ENCODE measurements at places on chromosomes 13 and 19.

GRCh38 chr19:58518256-58519086, 1.1 kb downstream of the ZBTB45 start:
- DNase-seq, result no peak

DNA sequence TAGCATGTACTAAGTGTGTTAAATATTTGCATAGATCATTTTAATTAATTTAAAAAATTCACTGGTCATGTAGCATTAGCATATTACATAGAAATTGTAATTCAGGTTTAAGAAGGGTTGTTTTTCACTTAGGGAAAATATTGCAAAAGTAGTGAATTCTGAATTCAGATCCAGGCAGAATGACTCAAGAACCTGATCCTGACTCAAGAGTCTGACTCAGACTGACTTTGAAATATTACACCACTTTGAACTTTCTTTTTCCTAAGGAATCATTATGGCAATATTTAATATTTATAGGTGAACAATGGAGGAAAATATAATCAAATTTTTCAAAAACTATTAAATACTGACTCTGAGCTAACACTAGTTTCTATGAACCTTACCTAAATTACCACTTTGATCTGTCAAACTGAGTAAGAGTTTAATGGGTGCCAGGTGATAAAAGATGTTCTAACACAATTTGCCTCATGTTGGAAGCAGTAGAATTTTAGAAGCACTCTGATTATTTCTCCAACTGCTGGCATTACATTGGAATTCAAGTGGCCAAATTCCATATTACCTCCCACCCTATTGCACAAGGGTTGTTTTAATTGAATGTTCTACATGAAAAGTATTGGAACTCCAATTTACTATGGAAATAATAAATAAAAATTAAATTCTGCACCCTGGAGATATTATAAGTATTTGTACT, 261.6 kb downstream of the SLITRK1 start:
- DNase-seq, result no peak

DNA sequence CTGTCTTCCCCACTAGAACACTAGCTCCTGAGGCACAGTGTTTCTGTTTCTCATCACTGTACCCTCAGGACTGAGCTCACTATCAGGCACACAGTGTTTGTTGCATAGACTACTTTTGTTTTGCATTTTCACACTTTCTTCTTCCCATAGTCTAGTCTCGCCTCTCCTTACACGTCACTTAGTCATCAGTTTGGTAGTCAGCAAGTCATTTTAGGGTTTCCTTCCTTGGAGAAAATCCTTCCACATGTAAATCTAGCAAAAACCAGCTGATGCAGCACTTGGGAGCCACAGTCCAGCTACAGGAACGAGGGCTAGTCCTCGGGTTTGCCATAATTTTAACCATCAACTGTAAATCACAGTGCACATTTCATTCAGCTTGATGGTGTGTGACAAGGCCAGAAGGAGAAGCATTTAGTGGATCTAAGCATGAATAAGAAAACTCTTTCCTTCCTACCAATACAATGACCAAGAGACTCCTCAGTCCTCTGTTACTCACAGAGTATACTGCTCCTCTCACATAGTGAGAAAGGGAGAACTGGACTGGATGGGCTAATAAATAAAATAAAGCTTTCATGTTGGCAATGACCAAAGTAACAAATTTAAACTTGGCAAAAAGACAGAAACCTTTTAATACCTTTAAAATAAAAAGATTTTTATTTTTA, 221.0 kb downstream of the KLF12 start:
- no peak for DNase-seq

- DNase-seq, result peak; percentile 31
These were observed 24.2 kb upstream of the GATAD2A start for GRCh38 chr19:19381007-19381926.

DNA sequence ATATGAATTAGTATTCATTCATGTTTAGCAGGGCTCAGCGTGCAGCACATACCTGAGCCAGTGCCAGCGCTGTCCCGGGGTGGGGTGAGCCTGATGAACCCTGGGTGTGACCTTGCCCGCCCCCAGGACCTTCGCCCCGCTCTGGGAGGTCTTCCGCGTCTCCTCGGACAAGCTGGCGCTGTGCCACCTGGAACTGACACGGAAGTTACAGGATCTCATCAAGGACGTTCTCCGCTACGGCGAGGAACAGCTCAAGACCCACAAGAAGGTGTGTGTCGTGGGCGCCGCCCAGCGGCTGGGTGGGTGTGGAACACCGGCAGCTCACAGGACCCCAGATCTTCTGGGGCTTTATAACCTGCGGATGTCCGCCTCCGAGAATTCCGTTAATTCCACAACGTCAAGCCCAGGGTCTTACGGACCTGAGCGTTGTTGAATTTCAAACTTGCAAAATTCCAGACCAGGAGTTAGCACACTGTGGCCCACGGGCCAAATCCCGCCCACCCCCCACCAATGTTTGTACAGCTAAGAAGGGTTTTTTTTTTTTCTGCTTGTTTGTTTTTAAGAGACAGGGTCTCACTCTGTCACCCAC, 15.4 kb downstream of the FCHO1 start:
- DNase-seq, result no peak

GRCh38 chr13:26222520-26223046, 469 bp upstream of the RNF6 start:
- no peak for DNase-seq

DNA sequence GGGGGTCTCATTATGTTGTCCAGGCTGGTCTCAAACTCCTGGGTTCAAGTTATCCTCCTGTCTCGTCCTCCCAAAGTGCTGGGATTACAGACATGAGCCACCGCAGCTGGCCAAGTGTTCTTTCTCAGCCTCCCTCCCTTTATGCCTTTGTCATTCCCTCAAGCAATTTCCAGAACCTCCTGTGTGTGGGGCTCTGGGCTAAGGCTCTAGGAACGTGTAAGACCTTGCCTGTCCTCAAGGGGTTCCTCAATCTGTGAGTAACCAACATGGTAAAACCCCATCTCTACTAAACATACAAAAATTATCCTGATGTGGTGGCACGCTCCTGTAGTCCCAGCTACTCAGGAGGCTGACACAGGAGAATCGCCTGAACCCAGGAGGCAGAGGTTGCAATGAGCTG, 15.5 kb upstream of the SPACA4 start:
- no peak for DNase-seq

DNA sequence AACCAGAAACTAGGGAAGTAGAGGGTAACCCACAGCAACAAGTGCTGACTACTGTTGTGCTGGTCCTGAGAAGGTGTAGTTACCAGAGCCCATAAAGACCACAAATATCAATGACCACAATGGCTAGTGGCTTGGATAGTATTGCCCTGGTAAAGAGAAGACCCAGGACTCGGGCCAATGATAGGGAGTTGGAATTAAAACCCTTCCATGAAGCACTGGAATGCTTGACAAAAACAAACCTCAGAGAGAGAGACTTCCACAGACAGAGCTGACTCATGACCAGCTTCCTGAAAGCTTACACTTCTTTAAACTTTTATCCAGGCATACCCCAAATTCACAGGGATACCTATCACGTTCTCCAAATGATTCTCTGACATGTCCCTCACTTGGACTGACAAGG, 60.5 kb downstream of the WDR87 start:
- no peak for DNase-seq

DNA sequence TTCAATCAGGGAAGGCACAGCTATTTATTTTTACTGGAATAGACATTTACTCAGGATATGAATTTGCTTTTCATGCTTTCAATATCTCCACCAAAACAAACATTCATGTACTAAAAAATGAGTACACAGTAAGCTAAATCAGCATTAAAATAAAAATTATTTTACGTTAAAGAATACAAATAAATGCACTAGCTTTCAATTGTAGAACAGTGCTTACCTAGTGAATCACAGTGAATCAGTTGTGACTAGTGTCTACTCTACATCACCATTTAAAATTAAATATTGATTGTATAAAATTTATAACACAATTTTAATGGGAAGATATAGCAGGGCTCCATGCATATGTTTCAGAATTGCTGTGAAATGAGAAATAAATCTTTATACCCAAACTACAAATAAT, 929.6 kb upstream of the ATXN8OS start:
- DNase-seq, result no peak

DNA sequence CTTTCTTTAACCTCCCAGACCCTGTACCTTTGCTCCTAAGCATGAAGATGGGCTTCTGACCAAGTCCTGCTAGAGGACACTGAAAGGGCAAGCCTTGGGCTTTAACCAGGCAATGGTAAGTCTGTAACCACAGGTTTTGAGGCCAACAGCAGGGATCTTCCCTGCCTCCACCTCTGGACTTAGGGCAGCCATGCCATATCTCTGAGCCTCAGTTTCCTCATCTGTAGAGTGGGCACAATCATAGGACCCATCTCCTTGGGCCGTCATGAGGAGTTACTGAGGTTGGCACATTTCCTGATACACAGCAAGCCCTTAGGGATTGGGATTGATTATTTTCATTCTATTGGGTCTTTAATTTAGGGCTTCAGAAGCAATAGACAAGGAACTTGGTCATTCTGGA, 14.7 kb downstream of the KLK1 start:
- DNase-seq, result no peak

DNA sequence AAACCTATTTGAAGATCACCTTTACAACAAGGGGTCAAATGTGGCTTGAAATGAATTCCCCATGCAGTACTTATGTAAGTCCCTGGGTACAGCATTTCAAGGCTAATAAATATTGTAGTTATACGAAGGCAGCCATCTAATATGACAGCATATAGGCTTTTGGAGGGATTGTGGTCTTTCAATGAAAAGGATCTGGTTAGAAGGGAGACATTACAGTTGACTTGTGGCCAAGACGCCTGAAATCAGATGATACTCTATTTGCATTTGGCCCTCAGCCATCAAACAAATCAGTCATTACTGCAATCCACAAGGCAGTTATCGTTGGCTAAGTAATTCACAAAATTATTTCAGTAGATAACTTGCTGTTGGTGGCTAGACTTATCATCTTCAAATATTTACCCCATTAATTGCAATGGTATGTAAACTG, 242.7 kb downstream of the DCLK1 start:
- DNase-seq, result peak; percentile 4

- DNase-seq, result no peak
These were observed 4.8 kb downstream of the ISYNA1 start for GRCh38 chr19:18433015-18433691.

GRCh38 chr19:29590278-29590677, 15.8 kb upstream of the POP4 start:
- peak; percentile 42 for DNase-seq

- DNase-seq, result no peak
These were observed 19.5 kb upstream of the TNFAIP8L1 start for GRCh38 chr19:4619668-4620294.

- no peak for DNase-seq
These were observed 21.4 kb downstream of the DNAJC15 start for GRCh38 chr13:43044720-43045301.

GRCh38 chr13:112837371-112838037, 131.5 kb upstream of the MCF2L start:
- DNase-seq, result no peak

- DNase-seq, result no peak
These were observed 88.5 kb upstream of the SIAH3 start for GRCh38 chr13:45940061-45940460.
